ENCODE measurements at places on chromosomes 4 and X.

DNA sequence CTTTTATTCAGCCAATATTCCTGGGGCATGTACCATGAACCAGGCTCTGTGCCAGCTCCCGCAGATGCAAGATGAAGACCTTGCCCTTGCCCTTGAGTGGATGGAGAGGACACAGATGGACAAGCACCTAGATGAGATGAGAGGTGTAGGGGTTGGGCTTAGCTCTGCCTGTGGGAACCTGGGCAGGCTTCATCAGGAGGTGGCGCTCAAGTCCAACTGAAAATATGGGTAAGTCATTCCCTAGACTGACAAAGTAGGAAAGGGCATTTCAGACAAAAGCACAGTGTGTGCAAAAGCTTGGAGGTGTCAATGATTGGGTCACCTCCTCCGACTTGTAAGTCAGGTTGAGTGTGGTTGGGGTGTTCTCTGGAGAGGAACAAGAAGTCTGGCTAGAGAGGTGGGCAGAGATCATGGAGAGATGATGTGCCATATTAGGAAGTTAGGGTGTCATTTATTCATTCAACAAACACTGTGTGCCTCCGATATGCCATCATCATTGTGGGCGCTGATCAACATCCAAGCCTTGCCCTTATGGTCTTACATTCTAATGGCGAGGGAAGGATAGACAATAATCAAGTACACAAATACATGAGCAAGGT lies 64.6 kb downstream of the ANAPC4 start:
- DNase-seq, result peak; percentile 57

- DNase-seq, result no peak
These were observed 142.6 kb upstream of the LEF1 start for GRCh38 chr4:108311313-108311712.

DNA sequence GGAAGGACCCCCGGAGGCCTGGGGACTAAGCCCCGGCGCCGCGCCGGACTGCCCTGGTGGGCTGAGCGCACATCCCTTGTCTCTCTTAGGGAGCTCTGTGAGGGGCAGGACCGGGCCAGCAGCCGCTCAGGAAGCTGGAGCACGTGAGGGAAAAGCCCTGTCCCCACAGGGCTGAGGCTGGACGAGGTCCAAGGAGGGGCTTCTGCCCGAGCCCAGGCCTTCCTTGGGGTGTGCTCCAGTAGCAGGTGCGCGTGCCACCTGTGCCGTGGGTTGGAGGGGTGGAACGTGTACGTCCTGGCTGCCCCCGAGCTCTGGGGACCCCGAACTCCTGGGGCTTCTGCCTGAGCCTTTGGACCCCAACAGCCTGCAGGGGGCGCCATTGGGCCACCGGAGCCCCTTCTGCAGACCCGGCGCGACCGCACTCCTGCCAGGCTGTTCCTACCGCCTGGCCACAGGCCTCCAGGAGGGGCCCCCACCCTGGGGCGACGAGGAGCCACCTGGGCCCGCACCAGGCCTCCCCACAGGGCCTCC lies 27.2 kb downstream of the TACC3 start:
- DNase-seq, result peak; percentile 38

DNA sequence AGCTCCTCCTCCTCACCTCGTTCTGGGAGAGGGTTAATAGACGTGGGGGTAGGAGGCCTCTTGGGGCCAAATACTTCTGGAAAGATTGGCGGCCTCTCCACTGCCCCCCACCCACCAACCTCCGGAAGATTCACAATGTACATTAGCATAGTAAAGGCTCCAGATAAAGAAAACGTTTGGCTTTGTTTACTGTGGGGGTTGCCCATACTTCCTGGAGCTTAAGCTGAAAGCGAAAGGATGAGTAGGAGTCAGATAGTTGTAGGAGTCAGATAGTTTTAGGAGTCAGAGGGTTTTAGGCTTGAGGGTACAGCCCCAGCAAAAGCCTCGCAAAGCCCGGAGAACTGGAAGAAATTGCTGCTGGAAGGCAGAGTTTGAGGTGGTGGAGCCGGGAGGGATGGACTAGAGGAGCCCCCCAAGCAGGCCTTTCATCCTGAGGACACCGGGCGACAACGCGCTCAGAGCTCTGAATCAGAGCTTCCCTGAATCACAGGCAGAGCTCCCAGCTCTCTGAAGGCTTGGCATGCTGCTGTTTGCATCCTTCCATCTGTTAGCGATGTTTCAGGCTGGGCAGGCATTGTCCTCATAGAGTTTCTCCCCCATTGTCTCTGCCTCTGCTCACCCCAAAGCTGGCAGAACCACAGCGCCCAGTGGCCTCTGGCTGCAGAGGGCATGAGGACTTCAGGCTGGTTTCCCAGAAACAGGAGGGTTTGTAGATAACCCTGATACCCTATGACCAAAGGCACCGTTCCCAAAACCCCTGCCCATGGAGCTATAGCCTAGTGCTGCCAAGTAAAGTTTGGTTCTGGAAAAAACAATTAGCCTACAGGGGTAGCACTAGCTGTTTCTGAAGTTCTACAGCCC lies 280.7 kb downstream of the BCOR start:
- DNase-seq, result peak; percentile 50

DNA sequence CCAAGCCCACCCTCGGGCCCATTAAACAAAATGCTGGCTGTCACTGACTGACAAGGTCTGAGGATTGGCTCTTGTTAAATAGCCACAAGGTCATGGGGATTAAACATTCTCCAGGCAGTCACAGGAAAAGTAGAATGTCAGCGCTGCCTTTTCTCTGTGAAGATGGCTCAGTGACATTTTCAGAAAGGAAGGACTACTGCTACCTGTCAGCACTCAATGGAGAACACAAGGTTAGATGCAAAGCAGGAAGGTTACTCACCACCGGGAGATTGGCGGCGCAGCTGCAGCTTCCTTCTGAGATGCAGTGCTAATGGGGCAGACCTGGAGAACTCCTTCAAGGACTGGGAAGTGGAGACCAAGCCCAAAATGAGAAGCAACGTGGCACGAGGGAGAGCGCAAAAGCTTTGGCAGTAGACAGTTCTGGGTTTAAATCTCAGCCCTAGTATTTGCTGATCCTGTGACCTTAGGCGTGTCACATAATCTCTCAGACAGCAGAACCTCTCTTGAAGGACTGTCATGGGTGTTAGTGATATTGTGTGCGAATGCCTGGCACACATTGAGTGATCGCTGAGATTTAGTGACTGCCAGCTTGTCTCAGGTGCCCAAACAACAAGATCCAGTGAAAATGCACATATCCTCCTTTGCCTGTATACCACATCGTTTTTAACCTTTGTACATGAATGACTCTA lies 213.1 kb upstream of the BOD1L1 start:
- DNase-seq, result no peak

DNA sequence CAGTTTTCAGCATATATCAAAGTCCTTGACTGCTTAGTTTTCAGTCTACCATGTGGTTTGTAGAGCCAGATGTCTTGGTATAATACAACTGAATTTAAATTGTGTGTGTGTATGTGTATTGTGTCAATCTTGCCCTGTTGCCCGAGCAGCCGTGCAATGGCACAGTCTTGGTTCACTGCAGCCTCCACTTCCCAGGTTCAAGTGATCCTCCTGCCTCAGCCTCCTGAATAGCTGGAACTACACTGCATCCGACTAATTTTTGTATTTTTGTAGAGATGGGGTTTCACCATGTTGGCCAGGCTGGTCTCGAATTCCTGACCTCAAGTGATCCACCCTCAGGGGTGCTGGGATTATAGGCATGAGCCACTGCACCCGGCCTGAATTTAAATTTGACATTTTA lies 6.0 kb upstream of the KLHL5 start:
- DNase-seq, result no peak

GRCh38 chrX:16999275-16999674 lies 52.8 kb downstream of the REPS2 start:
- DNase-seq, result no peak

DNA sequence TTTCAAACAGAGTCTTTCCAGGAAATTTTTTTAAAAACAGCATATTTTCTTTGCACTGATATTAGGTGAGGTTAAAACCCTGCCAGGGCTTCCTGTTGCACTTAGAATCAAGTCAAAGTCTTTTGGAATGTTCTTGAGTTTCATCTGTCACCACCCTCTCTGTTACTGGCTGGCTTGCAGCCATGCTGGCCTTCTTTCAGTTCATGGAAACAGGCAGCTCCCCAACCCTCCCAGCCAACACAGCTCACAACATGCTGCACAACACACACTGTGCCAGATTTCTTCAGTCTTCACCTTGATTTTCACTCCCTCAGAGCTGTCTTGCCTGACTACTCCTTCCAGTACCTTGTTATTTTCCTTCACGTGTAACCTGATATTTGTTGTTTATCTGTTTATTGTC lies 129.5 kb downstream of the KCNIP4 start:
- peak; percentile 31 for DNase-seq
